ENCODE measurements at places on chromosomes 7 and 10.

DNA sequence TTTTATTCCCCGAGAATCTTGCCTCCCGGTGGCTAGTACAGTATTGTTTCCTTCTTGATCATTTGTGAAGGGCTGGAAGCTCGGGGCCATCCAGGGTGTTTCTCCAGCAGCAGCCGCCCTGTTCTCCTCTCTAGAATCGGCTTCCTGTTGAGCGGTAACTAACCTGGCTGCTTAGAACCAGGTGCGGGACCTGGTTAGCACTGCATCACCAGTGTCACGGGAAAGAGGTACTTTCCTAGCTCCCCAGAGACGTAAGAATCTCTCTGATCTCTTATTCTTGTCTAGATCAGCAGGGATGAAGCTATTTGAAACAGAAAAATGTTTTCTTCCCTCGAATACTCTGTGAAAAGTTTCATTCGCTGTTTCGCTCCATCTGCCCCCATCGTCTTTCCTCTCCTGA is 239.2 kb downstream of the CELF2 start:
- no peaks in the 10 kb centered on the region for H3K27me3 ChIP-seq
- no peak overlapping the region for H3K27ac ChIP-seq
- no peak for DNase-seq
- no peaks in the 10 kb centered on the region for H3K4me1 ChIP-seq
- no peaks in the 10 kb centered on the region for H3K36me3 ChIP-seq

DNA sequence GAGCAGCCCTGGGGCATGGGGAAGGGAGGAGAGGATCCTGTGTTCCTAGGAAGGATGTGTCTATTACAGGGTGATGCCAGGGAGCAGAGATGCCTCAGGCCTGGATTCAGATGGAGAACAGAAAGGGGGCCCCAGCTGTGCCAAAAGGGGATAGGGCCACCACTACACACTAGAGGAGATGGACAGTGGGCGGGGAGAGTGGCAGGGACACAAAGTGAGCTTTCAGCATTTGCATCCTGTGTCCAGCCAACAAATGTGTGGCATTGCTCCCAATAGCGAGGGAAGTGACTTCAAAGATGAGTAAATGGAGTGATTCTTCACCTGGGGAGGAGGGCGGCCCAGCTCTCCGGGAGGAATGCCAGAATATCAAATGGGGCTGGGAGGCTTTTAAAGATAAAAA is 64.9 kb upstream of the WAPL start:
- DNase-seq, result no peak
- no peaks in the 10 kb centered on the region for H3K27me3 ChIP-seq
- H3K27ac ChIP-seq, result no peak overlapping the region
- H3K4me1 ChIP-seq, result no peaks in the 10 kb centered on the region

DNA sequence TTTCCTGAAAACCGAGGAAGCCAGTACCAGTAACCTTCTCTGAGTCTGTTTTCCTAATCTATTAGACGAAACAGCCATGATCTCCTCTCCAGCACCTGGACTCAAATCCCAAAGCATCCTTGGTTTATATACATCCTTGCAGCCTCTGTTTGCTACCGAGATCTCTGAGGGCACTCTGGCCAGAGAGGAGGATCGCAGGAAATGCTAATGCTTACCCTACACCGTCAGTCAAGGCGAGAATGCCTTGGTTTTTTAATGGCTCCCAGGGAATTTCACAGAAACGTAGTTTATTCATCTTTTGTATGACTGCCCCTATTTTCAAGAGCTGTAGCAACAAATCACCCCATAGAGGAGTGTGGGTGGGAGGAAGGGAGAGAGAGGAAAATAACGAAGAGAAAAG is 91.5 kb upstream of the CALN1 start:
- H3K4me3 ChIP-seq, result no peak overlapping the region
- DNase-seq, result no peak
- no peaks in the 10 kb centered on the region for H3K36me3 ChIP-seq
- no peak overlapping the region for H3K27ac ChIP-seq

GRCh38 chr7:37083311-37084096 is 359.2 kb upstream of the AOAH start:
- no peaks in the 10 kb centered on the region for H3K27me3 ChIP-seq
- H3K4me1 ChIP-seq, result no peaks in the 10 kb centered on the region
- H3K4me3 ChIP-seq, result no peak overlapping the region
- no peak overlapping the region for H3K27ac ChIP-seq
- H3K36me3 ChIP-seq, result no peaks in the 10 kb centered on the region

DNA sequence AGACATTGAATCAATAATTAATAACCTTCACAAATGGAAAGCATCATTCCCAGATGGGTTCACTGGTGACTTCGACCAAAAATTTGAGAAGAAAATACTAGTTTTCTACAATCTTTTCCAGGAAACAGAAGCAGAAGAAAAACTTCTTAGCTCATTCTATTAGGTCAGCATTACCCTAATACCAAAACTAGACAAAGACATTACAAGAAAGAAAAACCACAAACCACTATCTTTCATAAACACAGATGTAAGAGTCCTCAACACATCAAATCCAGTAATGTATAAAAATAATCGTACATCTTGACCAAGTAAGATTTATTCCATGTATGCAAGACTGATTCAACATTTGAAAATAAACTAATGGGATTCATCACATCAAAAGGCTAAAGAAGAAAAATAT is 64.0 kb upstream of the CDK1 start:
- H3K27ac ChIP-seq, result no peak overlapping the region
- DNase-seq, result no peak
- H3K36me3 ChIP-seq, result no peaks in the 10 kb centered on the region
- H3K4me3 ChIP-seq, result no peak overlapping the region
- peaks cover 12% of the 10 kb centered on the region for H3K4me1 ChIP-seq

DNA sequence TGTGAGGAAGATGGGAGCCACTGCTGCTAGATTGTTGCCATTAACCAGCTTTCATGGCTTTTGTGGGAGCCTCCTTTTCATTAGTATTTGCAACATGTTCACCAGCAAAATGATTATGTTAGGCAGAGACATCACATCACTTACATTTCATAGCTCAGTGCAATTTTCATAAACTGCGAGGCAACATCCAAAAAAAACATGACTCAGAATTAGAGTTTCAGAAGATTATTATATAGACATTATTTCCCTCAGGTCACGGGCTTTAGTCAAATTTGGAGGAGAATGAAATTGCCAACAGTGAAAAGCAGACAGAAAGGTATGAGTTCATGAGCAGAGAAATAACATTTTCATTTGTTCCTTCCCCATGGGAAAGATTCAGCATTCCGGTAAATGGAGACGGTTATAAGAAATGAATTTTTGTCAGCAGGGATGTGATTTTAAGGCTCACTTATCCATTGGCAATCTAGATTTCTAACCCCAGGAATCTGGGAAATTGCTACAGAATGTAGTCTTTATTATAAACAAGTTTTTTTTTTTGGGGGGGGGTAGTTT is 573.2 kb downstream of the AUTS2 start:
- DNase-seq, result no peak
- no peak overlapping the region for H3K27ac ChIP-seq
- no peaks in the 10 kb centered on the region for H3K36me3 ChIP-seq
- no peaks in the 10 kb centered on the region for H3K27me3 ChIP-seq
- no peak overlapping the region for H3K4me3 ChIP-seq

DNA sequence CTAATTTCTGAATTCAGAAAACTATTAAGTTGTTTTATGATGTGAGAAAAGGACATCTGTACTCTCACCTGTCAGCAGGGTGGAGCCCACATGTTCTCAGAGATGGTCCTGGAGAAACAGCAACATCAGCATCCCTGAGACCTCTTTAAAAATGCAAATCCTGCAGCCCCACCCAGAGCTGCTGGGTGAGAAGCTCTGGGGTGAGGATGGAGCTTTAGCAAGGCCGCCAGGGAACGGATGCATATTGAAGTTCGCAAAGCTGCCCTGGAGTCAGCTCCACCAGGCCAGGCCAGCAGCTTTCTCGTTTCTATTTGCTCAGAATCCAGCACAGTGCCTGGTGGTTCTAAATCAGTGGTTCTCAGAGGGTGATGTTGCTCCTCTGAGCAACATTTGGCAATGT is 49.1 kb downstream of the PRKCQ start:
- no peaks in the 10 kb centered on the region for H3K27me3 ChIP-seq
- no peaks in the 10 kb centered on the region for H3K36me3 ChIP-seq

DNA sequence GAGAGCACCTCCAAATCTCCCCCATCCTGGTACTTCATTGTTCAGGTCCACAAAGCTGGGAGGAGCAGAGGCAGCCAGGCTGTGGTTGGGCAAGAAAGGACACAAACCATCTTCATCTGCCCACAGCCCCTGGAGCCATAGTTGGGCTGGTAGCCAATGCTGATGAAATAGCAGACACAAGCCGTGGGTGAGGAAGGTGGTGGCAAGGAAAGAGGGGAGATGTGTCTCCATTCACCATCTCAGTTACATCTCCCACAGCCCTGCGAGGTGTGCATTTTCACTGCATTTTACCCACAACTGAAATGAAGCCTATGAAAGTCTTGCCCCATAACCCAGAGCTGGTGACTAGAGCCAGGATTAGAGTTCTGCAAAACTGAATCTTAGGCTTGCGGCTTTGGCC is 35.0 kb downstream of the PIK3AP1 start:
- no peaks in the 10 kb centered on the region for H3K36me3 ChIP-seq
- no peaks in the 10 kb centered on the region for H3K27me3 ChIP-seq
- no peaks in the 10 kb centered on the region for H3K4me1 ChIP-seq
- no peak overlapping the region for H3K4me3 ChIP-seq

DNA sequence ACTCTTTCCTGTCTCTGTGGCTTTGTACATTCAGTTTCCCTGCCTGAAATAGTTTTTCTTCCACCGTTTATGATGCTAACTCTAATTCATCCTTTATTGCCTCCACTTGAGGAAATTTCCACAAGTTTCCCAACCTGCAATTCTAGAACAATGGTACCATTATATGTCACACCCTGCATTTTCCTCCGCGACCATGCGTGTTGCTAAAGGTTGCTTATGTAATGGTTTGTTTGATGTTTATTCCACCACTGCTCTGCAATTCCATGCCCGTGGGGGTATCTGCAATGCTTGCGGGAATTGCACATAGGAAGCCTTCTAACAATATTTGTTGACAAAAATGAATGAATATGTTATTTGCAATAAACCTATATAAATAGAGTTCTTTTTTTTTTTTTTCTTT is 69.5 kb upstream of the ST8SIA6 start:
- no peak overlapping the region for H3K27ac ChIP-seq
- no peak for DNase-seq
- H3K27me3 ChIP-seq, result no peaks in the 10 kb centered on the region
- H3K4me1 ChIP-seq, result peaks cover 21% of the 10 kb centered on the region

- H3K4me3 ChIP-seq, result no peak overlapping the region
- peaks cover 35% of the 10 kb centered on the region for H3K4me1 ChIP-seq
- no peaks in the 10 kb centered on the region for H3K36me3 ChIP-seq
- H3K27ac ChIP-seq, result peak overlapping the region; percentile 64
- no peak for DNase-seq
- no peaks in the 10 kb centered on the region for H3K27me3 ChIP-seq
These were observed 186.1 kb upstream of the SLC26A5 start for GRCh38 chr7:103632005-103632639.

GRCh38 chr7:50783303-50783702 is 607 bp upstream of the GRB10 start:
- H3K4me3 ChIP-seq, result no peak overlapping the region
- no peak overlapping the region for H3K27ac ChIP-seq
- no peaks in the 10 kb centered on the region for H3K4me1 ChIP-seq

DNA sequence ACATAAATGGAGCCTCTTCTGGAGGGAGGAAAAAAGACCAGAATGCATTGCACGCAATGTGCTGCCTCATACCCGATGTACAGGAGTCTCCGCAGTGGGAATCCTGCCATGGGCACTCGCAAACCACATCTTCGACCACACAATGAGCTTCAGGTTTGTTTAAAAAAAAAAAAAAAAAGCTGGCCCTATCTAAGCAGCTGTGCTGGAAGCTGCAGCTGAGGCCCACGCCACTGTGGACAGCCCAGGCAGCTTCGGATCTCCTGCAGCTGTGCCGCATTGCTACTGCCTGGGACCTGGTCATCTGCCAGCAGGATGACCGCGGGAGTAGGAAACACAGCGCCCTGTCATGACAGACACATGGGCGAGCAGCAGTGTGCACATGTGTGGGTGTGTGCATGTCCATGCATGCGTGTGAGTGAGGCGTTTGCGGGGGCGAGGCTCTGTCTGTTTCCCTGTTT is 26.0 kb downstream of the EN2 start:
- no peak overlapping the region for H3K4me3 ChIP-seq
- no peak overlapping the region for H3K27ac ChIP-seq
- no peak for DNase-seq
- peaks cover 26% of the 10 kb centered on the region for H3K27me3 ChIP-seq
- no peaks in the 10 kb centered on the region for H3K36me3 ChIP-seq

- H3K4me3 ChIP-seq, result no peak overlapping the region
- DNase-seq, result no peak
- peaks cover 30% of the 10 kb centered on the region for H3K4me1 ChIP-seq
- peaks cover 13% of the 10 kb centered on the region for H3K36me3 ChIP-seq
- no peaks in the 10 kb centered on the region for H3K27me3 ChIP-seq
These were observed 37.5 kb downstream of the ENO4 start for GRCh38 chr10:116886772-116887171.

- H3K4me3 ChIP-seq, result no peak overlapping the region
- no peaks in the 10 kb centered on the region for H3K27me3 ChIP-seq
- peaks cover 61% of the 10 kb centered on the region for H3K36me3 ChIP-seq
- H3K4me1 ChIP-seq, result peaks cover 13% of the 10 kb centered on the region
These were observed 16.2 kb downstream of the WDR91 start for GRCh38 chr7:135195156-135195555.

DNA sequence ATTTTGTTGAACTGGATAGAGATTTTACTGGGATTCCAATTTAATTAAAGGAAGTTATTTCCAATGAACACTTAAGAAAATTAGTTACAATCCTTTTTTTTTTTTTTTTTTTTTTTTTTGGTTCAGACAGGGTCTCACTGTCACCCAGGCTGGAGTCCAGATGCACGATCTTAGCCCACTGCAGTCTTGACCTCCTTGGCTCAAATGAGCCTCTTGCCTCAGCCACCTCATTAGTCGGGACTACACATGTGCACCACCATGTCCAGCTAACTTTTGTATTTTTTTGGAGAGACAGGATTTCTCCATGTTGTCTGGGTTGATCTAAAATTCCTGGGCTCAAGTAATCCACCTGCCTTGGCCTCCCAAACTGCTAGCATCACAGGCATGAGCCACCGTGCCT is 2.5 kb upstream of the ARL5B start:
- no peak overlapping the region for H3K4me3 ChIP-seq
- H3K4me1 ChIP-seq, result peaks cover 12% of the 10 kb centered on the region

GRCh38 chr10:9757176-9757575 is 1260.5 kb upstream of the CELF2 start:
- H3K27me3 ChIP-seq, result no peaks in the 10 kb centered on the region
- H3K27ac ChIP-seq, result no peak overlapping the region
- H3K36me3 ChIP-seq, result no peaks in the 10 kb centered on the region
- DNase-seq, result no peak
- H3K4me3 ChIP-seq, result no peak overlapping the region
- H3K4me1 ChIP-seq, result peaks cover 7% of the 10 kb centered on the region

GRCh38 chr7:138569418-138569817 is 109.4 kb downstream of the TRIM24 start:
- H3K36me3 ChIP-seq, result peaks cover 54% of the 10 kb centered on the region
- H3K4me3 ChIP-seq, result no peak overlapping the region
- H3K4me1 ChIP-seq, result no peaks in the 10 kb centered on the region
- H3K27ac ChIP-seq, result no peak overlapping the region
- no peaks in the 10 kb centered on the region for H3K27me3 ChIP-seq

GRCh38 chr7:152574892-152575548 is 100.9 kb downstream of the XRCC2 start:
- H3K36me3 ChIP-seq, result no peaks in the 10 kb centered on the region
- H3K4me1 ChIP-seq, result no peaks in the 10 kb centered on the region
- H3K27me3 ChIP-seq, result no peaks in the 10 kb centered on the region
- no peak overlapping the region for H3K4me3 ChIP-seq

- H3K27me3 ChIP-seq, result no peaks in the 10 kb centered on the region
- H3K4me3 ChIP-seq, result no peak overlapping the region
- no peaks in the 10 kb centered on the region for H3K36me3 ChIP-seq
- no peak overlapping the region for H3K27ac ChIP-seq
- peaks cover 9% of the 10 kb centered on the region for H3K4me1 ChIP-seq
- no peak for DNase-seq
These were observed 37.4 kb upstream of the GRM8 start for GRCh38 chr7:127290116-127290655.

All from RWPE2 (cell line).